ENCODE measurements at places on chromosomes 5 and 9. TPM values are rescaled to one million over a fixed set of nuclear protein-coding genes. Genes with fewer than 3 reads are reported as not detected.
A peak's percentile ranks its signal among the peaks of the same experiment; 100 is the strongest.

The IL4 gene
- not detected for polyA plus RNA-seq

The GPR21 gene
- not detected for polyA plus RNA-seq

DNA sequence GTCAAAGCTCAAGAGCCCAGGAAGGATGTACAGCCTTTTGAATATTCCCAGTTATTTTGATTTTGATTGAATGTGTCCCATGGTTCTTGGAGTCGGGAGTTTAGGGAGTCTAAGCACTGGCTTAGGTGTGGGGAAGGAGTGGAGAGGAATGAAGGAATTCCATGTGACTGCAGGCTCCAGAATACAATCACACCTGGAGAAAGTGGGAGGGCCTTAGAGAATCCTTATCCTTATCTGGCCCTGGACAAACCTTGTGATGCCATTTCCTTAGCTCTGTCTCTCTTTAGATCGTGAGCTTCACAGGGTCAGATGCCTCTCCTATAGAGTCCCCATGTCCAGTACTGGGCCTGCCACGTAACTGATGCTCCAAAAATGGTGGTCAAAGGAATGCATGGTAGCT is 4.2 kb upstream of the EEIG1 start:
- H3K4me3 ChIP-seq: peak overlapping the region; percentile 7
- peak overlapping the region; percentile 74 for H3K27ac ChIP-seq
- H3K27me3 ChIP-seq: no peaks in the 10 kb centered on the region

- peaks cover under 1% of the 10 kb centered on the region for H3K27me3 ChIP-seq
- no peaks in the 10 kb centered on the region for H3K4me1 ChIP-seq
- no peak overlapping the region for H3K4me3 ChIP-seq
- H3K27ac ChIP-seq: no peak overlapping the region
- DNase-seq: no peak
- H3K36me3 ChIP-seq: no peaks in the 10 kb centered on the region
These were observed 660.8 kb downstream of the TLE1 start for GRCh38 chr9:81028504-81028903.

DNA sequence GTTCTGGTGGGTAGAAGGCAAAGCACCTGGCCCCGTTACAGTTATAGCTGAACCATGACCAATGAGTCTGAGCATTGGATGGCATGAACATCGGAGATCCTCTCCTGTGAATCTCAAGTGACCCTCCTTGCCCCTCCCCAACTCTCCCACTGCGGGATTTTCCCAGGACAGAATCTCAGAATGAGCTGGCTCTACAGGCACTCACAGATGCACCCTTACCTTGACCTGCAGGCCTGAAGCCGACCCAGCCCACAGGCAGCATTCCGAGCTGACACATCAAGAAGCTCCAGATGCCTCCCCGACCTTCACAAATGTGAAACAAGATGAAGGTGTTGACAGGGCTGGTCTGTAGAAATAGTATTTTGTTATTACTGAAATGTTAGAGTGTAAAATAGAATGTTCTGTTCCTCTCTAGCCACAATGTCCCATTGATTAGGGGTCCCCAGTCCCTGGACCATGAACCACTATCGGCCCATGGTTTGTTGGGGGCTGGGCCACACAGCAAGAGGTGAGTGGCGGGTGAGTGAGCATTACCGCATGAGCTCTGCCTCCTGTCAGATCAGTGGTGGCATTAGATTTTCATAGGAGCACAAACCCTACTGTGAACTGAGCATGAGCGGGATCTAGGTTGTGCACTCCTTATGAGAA is 263.4 kb downstream of the AUH start:
- DNase-seq: no peak
- H3K36me3 ChIP-seq: peaks cover 11% of the 10 kb centered on the region
- H3K4me1 ChIP-seq: peaks cover 32% of the 10 kb centered on the region
- no peak overlapping the region for H3K27ac ChIP-seq
- H3K4me3 ChIP-seq: no peak overlapping the region

The TRMT10B gene
- 14.7 TPM for polyA plus RNA-seq

The TSSK1B gene
- not detected for polyA plus RNA-seq

DNA sequence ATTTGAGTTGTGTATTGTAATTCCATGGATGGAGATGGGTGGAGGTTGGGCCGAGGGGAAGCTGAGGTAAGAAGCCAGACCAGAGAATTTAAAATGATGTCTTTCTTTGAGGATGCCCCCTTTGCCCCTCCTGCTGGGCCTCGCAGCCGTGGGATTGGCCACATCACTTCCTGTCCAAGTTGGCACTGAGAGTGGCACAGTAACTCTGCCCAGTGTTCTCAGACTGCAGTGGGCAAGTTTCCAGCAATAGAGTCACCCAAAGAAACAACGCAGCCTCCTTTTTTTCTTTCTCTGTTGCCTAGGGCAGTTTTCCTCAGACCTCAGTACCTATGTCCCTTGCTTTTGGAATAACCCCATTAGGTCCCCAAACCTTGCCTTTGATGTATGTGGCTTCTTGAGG is 306.6 kb upstream of the DMRT1 start:
- peaks cover 3% of the 10 kb centered on the region for H3K36me3 ChIP-seq
- no peak overlapping the region for H3K27ac ChIP-seq
- H3K27me3 ChIP-seq: no peaks in the 10 kb centered on the region
- H3K4me3 ChIP-seq: no peak overlapping the region
- DNase-seq: no peak

GRCh38 chr5:5487585-5488360 is 65.3 kb downstream of the ICE1 start:
- H3K27me3 ChIP-seq: no peaks in the 10 kb centered on the region
- no peaks in the 10 kb centered on the region for H3K36me3 ChIP-seq
- no peak overlapping the region for H3K4me3 ChIP-seq
- peaks cover 12% of the 10 kb centered on the region for H3K4me1 ChIP-seq

GRCh38 chr5:112866739-112867138 is 5.7 kb downstream of the SRP19 start:
- H3K36me3 ChIP-seq: peaks cover 5% of the 10 kb centered on the region
- no peaks in the 10 kb centered on the region for H3K27me3 ChIP-seq
- no peak overlapping the region for H3K27ac ChIP-seq
- H3K4me1 ChIP-seq: peaks cover 55% of the 10 kb centered on the region
- no peak overlapping the region for H3K4me3 ChIP-seq

DNA sequence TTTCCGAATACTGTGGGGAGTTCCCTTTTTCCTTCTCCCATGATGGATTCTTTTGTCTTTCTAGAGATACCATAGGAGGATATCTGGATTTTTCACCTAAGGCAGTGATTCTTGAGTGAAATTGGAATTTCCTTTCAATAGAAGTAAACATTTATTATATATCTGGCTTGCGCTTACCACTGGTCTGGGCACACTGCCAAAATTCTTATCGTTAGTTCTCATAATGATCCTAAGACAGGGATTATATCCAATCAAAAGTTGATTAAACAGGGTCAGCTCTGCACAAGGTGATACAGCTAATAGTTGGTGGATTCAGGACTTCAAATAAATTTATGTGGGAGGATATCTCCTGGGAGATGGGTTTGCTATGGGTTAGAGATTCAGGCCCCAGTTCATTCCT is 9.6 kb downstream of the TLE4 start:
- H3K4me3 ChIP-seq: peak overlapping the region; percentile 70
- H3K36me3 ChIP-seq: no peaks in the 10 kb centered on the region
- peaks cover 95% of the 10 kb centered on the region for H3K4me1 ChIP-seq
- DNase-seq: no peak
- H3K27ac ChIP-seq: peak overlapping the region; percentile 86

DNA sequence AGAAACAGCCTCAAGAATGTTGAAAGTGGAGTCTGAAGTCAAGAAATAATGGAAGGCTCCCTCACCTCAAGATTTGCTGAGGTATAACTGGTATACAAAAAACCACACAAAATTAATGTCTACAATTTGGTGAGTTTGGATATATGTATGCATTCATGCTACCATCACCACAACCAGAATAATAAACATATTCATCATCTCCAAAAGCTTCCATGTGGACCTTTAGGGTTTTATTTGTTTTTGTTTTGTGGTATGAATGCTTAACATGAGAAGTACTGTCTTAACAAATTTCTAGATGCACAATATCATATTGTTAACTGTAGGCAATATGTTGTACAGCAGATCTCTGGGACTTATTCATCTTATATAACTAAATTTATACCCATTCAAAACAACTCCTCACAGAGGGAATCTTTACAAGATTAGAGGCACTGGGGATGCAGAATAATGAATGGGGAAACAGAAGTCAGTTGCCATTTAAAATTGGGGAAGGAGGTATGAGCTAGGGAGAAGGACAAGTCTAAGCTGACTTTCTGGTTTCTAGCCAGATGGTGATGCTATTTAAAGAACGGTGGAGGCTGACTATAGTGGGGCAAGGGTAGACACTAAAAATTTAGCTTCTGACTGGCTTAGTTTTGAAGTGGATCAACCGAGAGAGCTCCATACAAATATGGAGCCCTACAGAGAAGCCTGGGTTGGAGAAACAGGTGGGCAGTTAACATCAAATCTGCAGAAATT is 213.9 kb downstream of the BNC2 start:
- no peaks in the 10 kb centered on the region for H3K36me3 ChIP-seq
- H3K4me3 ChIP-seq: no peak overlapping the region
- peaks cover 3% of the 10 kb centered on the region for H3K27me3 ChIP-seq
- no peak for DNase-seq

DNA sequence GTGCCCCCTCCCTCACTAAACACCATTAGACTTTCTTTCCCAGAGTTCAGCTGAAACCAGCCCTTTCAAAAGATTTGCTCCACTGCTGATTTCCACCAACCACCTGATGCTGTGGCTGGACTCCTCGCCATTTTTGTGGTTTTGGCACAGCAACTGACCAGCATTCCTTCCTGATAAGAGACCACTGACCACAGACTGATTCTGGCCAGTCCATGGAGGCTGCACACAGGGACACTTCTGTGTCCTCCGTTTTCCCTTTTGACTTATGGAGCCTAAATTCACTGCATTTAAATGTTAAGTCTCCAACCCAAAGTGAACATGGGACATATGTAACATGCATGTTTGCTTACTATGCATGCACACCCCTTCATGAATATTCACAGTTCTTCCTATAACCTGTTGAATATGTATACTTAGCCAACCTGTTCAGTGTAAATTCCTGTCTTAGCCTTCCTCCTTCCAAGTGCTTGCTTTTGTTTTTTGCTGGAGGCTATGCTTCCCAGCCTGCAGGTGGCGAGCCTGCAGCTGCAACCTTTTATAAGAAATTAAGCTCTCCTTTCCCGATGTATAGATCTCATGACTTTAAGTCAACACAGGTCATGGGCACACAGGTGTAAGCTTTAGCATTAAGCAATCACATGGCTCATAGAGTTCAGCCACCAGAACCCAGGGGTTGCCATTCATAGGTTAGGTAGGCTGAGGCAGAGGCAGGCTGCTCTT is 78.7 kb downstream of the ACTL7B start:
- H3K27me3 ChIP-seq: peaks cover 20% of the 10 kb centered on the region
- H3K4me1 ChIP-seq: no peaks in the 10 kb centered on the region
- H3K4me3 ChIP-seq: no peak overlapping the region
- no peak for DNase-seq
- H3K36me3 ChIP-seq: no peaks in the 10 kb centered on the region
- H3K27ac ChIP-seq: no peak overlapping the region

DNA sequence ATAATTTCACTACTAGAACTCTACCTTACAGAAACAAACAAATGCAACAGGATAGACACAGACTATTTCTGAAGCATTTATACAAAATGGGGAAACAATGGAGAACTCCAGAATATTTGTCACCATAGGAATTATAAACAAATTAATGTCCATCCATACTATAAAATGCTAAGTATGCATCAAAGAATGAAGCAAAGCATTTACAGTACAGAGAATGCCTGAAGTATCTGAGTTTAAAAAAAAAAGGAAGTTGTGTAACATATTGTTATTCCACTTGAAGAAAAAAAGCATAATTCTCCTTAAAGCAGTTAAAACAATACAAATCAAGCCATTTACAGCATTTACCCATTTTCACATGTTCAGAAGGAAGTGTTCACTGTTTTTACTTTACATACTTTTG is 53.0 kb downstream of the DROSHA start:
- H3K4me1 ChIP-seq: no peaks in the 10 kb centered on the region
- no peaks in the 10 kb centered on the region for H3K27me3 ChIP-seq
- H3K36me3 ChIP-seq: peaks cover 58% of the 10 kb centered on the region

The KIF12 gene
- not detected for polyA plus RNA-seq

GRCh38 chr9:112761912-112762655 is 11.5 kb downstream of the SNX30 start:
- no peak overlapping the region for H3K4me3 ChIP-seq
- H3K27ac ChIP-seq: no peak overlapping the region
- H3K4me1 ChIP-seq: peaks cover 55% of the 10 kb centered on the region
- no peak for DNase-seq
- H3K36me3 ChIP-seq: peaks cover 2% of the 10 kb centered on the region
- H3K27me3 ChIP-seq: no peaks in the 10 kb centered on the region

DNA sequence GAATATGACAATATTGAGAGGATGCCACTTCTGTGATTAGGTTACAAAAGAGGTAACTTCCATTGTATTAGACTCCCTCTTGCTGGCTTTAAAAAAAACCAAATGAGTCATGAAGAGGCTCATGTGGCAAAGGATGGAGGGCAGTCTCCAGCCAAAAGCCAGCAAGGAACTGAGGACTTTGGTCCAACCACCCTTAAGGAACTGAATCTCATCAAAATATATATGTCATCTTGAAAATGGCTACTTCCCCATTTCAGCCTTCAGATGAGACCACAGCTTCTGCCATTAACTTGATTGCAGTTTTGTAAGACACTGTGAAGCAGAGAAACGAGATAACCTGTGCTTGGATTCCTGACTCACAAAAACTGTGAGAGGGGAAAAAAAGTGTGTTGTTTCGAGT is 15.5 kb upstream of the TRIM32 start:
- H3K27me3 ChIP-seq: no peaks in the 10 kb centered on the region
- H3K27ac ChIP-seq: no peak overlapping the region
- H3K4me3 ChIP-seq: no peak overlapping the region
- peaks cover 19% of the 10 kb centered on the region for H3K36me3 ChIP-seq
- no peaks in the 10 kb centered on the region for H3K4me1 ChIP-seq

DNA sequence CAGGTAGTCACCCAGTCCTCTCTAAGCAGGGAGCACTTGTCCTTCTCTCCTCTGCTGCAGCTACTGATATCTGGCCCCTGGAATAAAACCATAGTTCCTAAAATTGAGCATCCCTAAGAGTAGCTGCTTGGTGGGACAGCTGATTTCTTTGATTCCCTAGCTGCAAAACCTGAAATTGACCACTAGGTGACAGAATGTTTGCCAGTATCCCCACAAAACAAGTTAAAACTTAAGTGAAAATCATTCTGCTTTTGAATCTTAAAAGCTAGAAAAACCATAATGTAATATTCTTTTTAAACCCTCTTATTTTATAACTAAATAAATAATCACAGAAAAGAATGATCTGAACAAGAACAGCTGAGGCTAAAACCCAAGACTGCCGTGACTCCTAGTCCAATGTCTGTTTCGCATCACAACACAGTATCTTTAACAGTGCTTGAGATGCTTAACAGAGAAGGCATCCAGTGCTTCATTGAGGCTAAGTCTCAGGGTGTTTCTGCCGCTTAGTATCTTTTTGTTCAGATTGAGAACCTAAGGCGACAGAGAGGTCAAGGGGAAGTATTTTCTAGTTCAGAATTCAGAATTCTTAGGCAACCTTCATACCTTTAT is 24.4 kb upstream of the TAL2 start:
- H3K27me3 ChIP-seq: no peaks in the 10 kb centered on the region
- no peak overlapping the region for H3K27ac ChIP-seq
- no peak for DNase-seq
- no peak overlapping the region for H3K4me3 ChIP-seq
- H3K36me3 ChIP-seq: peaks cover 49% of the 10 kb centered on the region

The OR1J2 gene
- polyA plus RNA-seq: not detected
